ENCODE measurements at places on chromosomes 12 and 14.

- no peak for DNase-seq
These were observed 95.2 kb upstream of the PWP1 start for GRCh38 chr12:107590413-107590812.

- DNase-seq, result no peak
These were observed 21.3 kb downstream of the POLE start for GRCh38 chr12:132665794-132666193.

- no peak for DNase-seq
These were observed 678.4 kb downstream of the MED13L start for GRCh38 chr12:115598871-115599811.

GRCh38 chr12:107399046-107399445, 286.6 kb upstream of the PWP1 start:
- DNase-seq, result no peak

DNA sequence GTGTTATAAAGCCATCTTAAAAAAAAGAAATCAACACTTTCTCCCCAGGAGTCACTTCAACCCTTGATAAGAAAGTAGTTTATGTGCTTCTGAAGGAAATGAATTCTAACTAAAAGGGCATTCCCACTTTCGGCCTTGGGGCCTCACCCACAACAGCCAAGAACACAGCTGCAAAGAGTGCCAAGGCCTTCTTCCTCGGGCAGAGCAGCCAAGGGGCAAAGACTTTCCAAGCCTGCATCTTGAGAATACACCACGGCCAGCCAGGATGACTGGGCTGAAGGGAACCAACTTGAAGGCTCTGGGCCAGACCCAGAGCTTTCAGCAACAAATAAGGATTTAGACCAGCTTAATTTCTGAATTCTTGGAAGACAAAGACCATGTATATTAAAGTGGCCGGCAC, 60.4 kb upstream of the FOXN3 start:
- DNase-seq, result no peak

GRCh38 chr14:39217214-39217879, 16.4 kb upstream of the MIA2 start:
- DNase-seq, result no peak

DNA sequence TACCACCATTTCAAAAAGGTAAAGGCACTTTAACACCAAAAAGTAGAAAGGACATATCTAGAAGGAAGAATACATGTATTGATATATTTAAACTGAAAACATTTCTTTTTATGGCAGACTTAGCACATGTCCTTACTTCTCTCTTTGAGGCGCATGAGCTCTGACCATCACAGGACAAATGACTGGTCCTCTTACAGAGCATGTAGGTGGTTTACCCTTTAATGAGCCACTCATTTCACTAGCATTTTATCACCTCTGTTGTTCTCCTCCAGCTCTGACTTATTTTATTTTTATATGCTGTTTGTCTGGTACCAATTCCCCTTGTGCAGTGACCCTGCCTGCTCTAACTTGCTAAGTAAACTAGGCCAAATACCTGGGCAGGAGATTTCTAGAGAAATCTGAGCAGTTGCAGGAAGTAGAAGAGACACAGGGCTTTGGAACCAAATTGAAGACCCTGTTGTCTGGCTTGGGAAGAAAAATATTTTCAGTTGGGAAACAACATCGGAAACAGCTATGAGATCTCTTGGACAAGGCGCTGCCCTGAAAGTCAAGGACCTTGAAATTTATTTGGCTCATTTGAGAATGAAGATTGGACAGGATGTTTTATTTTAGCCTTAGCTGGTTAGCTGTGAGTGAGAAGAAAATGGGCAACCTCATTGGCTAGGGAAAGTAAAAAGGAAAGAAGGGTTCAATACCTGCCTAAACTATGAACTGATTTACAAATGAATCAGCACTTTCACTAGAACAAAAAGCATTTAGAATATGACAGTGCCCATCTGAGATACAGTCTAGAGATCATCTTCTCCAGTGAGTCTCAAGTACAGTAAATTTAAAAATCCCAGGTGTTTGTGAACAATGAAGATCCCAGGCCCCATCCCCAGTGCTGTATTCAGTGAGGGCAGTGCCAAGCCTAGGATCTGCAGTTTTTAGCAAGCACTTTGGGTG, 374.4 kb downstream of the ZFP36L1 start:
- no peak for DNase-seq

Data from vagina (tissue), 2 donors.